Hematopoietic multipotent progenitor cell treated with erythropoietin and hydrocortisone succinate and interleukin-3 and kit ligand, for 6 days (in vitro differentiated cells): ENCODE measurements at places on chromosomes 5 and 9.

- no peak for DNase-seq
Observed at GRCh38 chr5:56717253-56717987, 97.9 kb upstream of the MAP3K1 start.

DNA sequence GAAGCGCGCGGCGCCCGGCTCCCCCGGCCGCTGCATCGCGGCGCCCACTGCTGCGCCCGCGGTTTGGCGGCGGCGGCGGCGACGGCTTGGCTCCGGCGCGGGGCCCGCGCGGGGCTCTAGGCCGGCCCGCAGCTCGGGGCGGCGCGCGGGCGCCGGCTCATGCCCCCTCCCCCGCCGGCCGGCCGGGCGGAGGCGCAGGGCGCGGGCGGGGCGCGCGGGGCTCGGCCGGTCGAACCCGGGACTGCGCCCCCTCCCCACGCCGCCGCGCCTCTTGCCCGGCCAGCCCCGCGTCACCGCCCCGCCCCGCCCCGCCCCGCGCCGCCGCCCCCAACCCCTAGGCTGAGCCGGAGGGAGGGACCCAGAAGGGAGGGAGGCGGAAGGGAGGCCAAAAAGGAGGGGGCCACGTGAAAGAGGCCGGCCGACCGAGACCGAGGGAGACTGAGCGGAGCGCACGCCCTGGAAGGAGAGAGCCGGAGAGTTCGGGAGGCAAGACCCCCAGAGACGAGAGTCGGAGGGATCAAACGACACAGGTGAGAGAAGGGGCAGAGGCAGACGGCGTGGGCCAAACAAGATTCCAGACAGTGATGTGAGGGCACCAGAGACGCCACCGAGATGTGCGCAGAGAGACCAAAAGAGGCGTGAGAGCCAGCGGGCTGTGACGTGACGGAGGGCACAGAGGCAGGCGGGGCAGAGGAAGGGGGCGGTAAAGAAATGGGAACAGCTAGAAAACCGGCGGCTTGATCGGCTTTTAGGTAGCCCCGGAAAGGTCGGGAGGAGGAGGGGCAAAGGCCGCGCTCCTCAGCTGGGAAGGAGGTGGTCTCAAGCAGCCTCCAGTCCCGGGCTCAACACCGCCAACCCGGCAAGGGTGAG lies at the start of gene BARX1:
TSS of gene BARX1 (minus strand) at position 245 of the 870 bp plus-strand sequence. CDS start at position 36, 209 bp downstream.
- DNase-seq = no peak

GRCh38 chr9:133465984-133466383 lies 6.2 kb downstream of the CACFD1 start:
- DNase-seq = no peak

DNA sequence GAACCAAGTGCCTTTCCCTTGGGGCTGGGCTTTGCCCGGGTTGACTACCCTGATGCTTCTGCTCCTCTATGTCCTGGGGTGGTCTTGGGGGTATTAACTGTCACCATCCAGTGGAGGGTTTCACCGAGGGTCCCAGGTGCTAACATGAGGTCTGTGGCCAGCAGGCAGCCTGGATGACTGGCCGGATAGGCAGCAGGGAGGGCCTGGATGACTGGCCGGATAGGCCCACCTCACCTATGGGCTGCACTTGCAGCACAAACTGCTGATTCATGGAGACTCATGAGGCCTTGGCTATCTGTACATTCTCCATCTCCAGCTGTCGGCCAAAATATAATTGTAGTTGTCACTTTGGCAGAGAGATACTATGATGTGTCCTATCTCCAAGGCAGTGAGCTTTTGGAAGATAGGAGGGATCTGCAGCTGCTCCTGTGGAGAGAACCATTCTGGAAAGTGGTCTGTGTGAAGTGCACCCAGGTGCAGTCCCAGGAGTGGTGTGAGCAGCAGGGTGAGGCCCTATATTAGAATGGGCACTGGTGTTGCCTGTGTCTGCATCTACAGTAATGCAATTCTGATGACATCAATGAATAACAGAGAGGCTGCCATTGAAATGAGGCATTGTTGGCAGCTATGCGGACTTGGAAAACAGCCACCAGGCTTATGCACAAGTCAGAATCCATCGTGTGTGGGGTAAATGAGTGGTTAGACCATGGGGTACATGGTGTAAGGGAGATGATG lies 26.3 kb upstream of the CDKN2AIPNL start:
- peak; percentile 80 for DNase-seq
